SK-N-DZ (cell line): ENCODE measurements at places on chromosomes 11 and 22.

- no peak for DNase-seq
Measured at GRCh38 chr11:5367448-5368074, 16.1 kb upstream of the OR51M1 start.

DNA sequence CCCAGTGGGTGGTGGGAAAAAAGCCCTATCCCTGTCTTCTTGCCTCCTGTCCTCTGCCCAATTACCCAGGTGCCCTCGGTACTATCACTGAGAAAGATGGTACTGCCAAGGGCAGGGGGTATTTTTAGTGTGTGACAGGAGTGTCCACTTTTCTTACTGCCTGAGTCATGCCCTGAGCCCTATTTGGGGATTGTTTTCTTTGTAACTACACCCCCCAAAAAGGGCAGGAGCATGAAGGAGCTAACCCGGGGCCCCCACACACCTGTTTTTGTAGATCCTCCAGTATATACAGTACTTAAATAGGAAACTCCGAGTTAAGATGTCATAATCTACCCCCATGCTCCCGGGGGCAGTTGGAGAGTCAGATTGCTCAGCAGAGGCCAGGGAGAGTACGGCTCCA, 3.8 kb downstream of the SMTNL1 start:
- no peak for DNase-seq

- DNase-seq, result no peak
Measured at GRCh38 chr11:5345831-5346230, 2.5 kb upstream of the OR51B5 start.

- DNase-seq, result no peak
Measured at GRCh38 chr22:48957987-48958321, 869.7 kb downstream of the BRD1 start.

- DNase-seq, result peak; percentile 34
Measured at GRCh38 chr22:37508431-37508992, 10.7 kb downstream of the CARD10 start.

GRCh38 chr11:19652623-19653375, 59.8 kb upstream of the NAV2 start:
- DNase-seq, result no peak

GRCh38 chr22:19396934-19397733, 34.4 kb downstream of the HIRA start:
- no peak for DNase-seq

GRCh38 chr22:29821291-29822016, 16.6 kb downstream of the ASCC2 start:
- no peak for DNase-seq
